ENCODE measurements at places on chromosomes 13 and 19.
A peak's percentile ranks its signal among the peaks of the same experiment; 100 is the strongest.

- no peak for DNase-seq
These were observed 13.2 kb downstream of the AP3D1 start for GRCh38 chr19:2138061-2138728.

DNA sequence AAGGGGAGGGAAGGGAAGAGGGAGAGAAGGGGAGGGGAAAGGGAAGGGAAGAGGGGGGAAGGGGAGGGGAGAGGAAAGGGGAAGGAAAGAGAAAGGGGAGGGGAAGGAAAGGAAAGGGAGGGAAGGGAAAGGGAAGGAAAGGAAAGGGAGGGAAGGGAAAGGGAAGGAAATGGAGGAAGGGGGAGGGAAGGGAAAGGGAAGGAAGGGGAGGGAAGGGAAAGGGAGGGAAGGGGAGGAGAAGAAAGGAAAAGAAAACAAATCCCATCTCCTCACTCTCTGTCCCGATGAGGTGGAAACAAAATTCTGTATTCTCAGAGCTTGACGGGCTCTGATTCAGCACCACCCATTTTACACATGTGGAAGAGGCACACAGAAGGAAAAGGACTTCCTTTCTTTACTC, 51.4 kb upstream of the SIN3B start:
- no peak for DNase-seq

DNA sequence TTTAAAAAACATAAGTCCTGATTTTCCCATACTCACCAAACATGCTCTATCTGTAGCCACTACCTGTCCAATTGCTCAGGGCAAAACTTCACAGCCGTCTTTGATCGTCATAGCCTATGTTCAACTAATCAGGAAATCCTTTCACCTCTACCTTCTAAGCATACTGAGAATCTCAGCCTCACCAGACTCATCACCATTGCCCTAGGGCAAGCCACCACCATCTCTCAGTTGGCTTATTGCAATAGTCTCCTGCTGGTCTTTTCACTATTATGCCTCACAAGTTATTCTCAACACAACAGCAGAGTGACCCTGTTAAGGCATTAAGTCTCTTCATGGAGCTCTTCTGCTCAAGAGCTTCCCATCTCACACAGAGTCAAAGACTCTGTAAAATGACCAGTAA, 260.4 kb upstream of the MAB21L1 start:
- DNase-seq: no peak

DNA sequence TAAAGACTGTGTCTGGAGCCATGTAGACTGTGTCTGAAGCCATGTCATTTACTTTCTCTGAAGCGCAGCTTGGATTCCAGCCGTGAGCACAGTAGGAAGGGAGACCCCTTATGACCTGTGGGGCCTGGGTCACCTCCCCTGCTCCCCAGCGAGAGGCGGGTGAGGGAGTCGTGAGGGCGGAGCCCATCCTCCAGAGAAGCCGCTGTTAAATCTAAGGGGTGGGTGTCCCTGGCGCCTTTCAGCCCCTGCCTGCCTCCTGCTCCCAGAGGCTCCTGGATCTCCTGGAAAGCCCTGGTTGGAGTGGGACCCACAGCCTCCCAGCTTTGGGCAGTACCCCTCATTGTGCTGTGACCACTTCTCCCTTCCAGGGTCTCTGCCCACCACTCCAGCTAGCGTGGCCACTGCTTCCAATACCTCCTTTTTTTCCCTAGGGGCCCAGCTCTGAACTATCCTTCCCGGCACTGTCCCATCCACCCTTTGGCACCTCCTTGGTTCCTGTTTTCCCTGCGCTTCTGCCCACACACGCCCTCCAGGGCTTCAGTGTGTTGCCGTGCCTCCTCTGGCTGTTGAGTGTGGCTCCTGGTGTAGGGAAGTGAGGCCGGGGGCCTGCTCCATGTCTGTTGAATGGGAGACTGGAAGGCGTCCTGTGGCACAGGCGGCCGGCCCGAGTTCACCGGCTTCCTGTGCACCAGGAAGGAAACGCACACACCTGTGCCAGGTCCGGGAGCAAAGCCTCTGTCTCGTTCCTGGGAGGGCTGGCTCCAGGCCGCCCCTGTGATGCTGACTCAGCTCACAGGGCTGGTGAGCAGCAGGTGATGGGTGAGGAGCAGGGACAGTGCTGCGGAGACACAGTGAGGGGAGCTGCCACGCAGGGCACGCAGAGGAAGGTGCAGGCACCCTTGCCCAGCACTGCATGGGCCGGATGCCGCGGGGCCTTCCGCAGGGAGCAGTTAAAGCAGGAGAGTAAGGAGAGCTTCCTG, 29.4 kb downstream of the ATP4B start:
- DNase-seq: no peak

- no peak for DNase-seq
These were observed 19.4 kb downstream of the NLRP11 start for GRCh38 chr19:55812449-55812848.

- no peak for DNase-seq
These were observed 128.8 kb downstream of the ZDHHC20 start for GRCh38 chr13:21330126-21330861.

- no peak for DNase-seq
These were observed 68.9 kb upstream of the GPR183 start for GRCh38 chr13:99376132-99376531.

DNA sequence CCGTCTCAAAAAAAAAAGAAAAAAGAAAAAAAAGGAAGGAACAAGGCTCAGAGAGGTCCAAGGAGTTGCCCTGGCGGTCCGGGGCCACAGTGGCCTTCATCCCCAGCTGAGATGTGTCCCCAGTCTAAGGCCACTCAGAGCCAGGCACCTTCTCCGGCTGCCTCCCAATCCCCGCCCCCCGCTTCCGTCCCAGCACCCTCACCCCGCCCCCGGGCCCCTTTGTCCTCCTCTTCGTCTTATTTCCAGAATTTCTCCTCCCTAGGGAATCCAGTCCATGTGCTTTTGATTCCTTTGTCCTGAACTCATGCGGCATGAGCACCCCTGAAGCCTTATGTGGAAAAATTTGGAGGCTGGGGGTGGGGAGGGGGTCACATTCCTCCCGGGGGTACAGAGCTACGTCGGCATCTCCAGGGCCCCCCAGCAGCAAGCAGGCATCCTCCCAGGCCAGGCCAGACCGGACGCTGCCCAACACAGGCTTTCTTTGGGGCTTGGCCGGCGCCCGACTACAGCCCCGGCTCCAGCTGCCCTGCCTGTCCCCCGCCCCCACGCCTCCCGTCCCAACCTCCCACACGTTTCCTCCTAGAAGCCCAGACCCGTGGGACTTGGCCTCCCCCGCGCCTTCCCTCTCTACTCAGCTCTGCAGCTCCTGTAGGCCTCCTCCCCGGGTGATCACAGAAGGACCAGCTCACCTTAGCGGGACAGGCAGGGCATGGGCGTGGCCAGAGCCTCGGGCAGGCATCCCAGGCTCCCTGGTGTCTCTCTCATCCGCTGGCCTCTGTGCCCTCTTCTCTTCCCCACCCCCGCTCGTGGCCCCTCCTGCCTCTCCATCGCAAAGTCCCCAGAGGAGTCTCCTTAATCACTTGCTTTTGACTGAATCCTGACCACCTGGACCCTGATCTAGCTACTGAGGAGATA, 17.8 kb upstream of the ADGRE5 start:
- peak; percentile 5 for DNase-seq

DNA sequence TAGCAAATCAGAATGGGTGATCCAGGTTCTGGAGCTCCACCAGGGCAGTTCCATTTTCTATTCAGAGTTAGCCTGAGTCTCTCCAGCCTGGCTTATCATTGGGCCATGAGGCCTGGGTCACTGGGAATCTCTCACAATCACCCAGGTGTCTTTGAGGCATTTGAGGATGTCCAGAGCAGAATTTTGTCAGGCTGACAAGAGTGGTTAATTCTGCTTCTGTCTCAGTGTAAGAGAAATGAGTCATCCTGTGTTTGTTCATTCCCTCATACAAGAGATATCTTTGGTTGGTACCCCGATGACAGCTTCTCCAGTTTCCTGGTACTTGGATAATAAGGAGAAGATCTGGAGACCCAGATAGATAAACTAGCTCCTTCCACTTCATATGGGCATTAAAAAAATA, 10.4 kb downstream of the ZNF93 start:
- no peak for DNase-seq

- no peak for DNase-seq
These were observed 303.4 kb downstream of the GPC6 start for GRCh38 chr13:93529961-93530360.

- no peak for DNase-seq
These were observed 8.4 kb upstream of the TEX101 start for GRCh38 chr19:43406297-43406696.

GRCh38 chr13:109743706-109744453, 42.5 kb downstream of the IRS2 start:
- no peak for DNase-seq

GRCh38 chr19:3146677-3147100, 10.9 kb downstream of the GNA15 start:
- no peak for DNase-seq

- no peak for DNase-seq
These were observed 19.6 kb upstream of the SHKBP1 start for GRCh38 chr19:40556953-40557530.

DNA sequence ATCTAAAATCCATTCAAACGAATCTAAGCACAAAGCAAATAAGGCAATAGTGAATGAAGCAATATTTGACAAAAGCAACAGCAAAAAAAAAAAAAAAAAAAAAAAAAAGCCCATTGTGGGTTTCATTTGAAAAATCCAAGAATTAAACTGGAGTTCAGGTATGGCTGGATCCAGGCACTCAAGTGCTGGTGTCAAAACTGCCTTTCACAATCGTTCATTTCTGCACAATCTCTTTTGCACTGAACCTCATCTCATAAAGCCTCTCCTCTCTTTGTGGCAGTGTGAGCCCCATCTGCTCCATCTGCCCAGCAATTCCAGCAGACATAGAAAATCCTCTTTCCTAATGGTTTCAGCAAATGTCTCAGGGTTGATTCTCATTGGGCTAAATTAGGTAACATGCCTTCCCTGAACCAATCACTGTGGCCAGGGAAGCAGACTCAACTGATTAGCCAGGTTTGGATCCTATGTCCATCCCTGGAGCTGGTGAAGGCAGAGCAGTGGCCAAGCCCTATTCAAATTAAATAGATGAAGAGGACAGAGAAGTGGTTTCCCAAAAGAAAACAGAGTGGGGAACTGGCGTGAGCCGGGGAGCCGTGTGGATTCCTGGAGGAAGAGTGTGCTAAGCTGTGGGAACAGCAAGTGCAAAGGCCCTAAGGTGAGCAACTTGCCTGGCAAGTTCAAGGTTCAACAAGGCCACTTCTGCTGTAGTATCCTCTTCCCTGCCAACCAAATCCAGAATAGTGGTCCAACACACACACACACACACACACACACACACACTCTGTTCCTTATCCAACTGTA, 1.2 kb upstream of the HIF3A start:
- DNase-seq: no peak

GRCh38 chr13:41941174-41941573, 19.7 kb downstream of the VWA8 start:
- DNase-seq: no peak

- no peak for DNase-seq
These were observed 652.0 kb downstream of the LIG4 start for GRCh38 chr13:107563099-107563925.

DNA sequence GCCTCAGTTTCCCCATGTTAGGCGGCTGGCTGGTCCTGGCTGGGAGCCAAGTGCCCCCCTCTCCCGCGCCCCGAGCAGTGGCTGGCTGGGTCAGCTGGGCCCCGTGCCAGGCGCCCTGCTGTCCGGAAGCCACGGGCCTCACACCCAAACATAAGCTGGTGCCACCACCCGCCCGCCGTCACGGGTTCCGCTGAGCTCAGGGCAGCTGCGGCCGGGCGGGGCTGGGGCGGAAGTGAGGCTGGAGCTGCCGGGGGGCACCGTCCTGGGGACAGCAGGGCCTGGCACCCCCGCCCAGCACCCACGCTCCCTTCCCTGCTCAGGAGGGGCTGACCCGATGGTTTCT, 19.3 kb downstream of the HCN2 start:
- no peak for DNase-seq

- no peak for DNase-seq
These were observed 105.3 kb downstream of the SLC10A2 start for GRCh38 chr13:102960959-102961358.

GRCh38 chr19:51323481-51324166, 12.2 kb downstream of the IGLON5 start:
- DNase-seq: no peak

DNA sequence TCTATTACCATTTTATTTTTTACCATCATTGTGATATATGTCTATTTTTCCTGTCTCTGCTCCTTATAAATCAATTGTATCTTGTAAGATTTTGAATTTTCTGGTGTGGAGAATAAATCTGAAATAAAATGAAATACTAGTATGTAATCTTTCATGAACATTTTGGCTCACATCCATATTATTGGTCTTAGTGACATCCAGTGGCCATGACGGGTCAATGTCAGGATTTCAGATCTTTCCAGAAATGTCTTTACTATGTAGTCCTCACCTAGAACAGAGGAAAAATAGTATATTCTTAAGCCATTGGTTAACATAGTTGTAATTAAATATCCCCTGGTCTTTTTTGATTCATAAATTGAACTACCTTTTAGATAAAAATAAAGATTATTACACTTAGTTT, 109.8 kb upstream of the GPC6 start:
- peak; percentile 31 for DNase-seq

GRCh38 chr19:54030895-54031586, 32.7 kb downstream of the VSTM1 start:
- DNase-seq: no peak

DNA sequence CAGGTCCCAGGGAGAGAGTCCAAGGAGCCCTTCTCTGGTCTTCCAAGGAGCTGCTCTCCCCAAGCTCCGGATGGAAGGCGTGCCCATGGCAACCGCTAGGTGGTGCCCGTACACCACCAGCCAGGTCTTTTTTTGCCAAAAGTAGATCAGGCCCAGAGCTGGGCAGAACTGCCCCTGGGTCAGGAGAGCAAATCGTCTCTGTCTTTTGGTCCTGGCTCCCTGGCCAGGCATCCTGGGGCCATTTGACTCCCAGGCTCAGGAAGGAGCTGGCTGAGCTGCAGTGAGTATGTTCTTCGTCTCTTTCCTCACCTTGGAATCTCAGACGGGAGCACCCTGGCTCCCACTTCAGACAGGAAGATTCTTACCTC, 24.6 kb upstream of the BCL3 start:
- DNase-seq: peak; percentile 16

- no peak for DNase-seq
These were observed 203.8 kb downstream of the ATP8A2 start for GRCh38 chr13:25575562-25575961.

All from NCI-H526 (cell line).